Endothelial cell of umbilical vein (primary cell): ENCODE measurements at places on chromosomes 7 and 10. TPM values are rescaled to one million over a fixed set of nuclear protein-coding genes. Genes with fewer than 3 reads are reported as not detected.

The SLC26A4 gene
- total RNA-seq = 0.77 and 1.3 TPM in 2 replicates

The HIP1 gene
- 45.1 and 47.6 TPM in 2 replicates for total RNA-seq

The ATP6V0A4 gene
- total RNA-seq = 0.24 TPM in 1 of 2 replicates, not detected in the other

The SYT15B gene
- 0.18 TPM in 1 of 2 replicates, not detected in the other for total RNA-seq
